ENCODE measurements at places on chromosomes 5 and 9.
A peak's percentile ranks its signal among the peaks of the same experiment; 100 is the strongest.

DNA sequence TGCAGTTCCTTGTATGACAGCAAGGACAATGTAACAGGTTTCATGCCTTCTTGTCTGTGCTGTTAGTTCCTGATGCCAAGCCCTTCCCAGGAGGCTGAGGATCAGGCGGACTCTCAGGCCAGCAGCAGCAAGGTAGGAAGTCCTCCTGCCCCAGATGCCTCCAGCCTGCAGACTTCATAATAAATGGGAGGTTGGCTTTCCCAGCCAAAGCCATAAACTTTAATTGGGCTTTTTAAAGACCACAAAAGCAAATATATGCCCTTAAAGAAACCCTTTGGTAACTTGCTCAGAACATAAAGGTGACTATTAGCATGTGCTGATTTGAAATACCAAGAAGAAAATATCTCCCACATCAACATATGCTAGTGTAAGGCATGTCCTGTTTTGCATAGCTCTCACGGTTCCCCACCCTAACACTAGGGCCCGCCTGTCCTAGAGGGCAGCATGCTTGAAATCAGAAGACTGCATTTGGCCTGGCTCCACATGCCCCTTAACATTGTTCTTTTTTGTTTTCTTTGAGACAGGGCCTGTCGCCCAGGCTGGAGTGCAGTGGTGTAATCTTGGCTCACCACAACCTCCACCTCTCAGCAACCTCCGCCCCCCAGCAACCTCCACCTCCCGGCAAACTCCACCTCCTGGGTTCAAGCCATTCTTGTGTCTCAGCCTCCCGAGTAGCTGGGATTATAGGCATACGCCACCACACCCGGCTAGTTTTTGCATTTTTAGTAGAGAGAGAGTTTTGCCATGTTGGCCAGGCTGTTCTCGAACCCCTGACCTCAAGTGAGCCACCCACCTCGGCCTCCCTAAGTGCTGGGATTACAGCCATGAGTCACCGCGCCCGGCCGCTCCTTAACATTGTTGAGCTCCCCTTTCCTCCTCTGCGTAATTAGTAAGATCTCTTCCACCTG lies 44.6 kb upstream of the FCN1 start:
- DNase-seq: no peak

- DNase-seq: peak; percentile 59
These were observed 302.7 kb downstream of the PLK2 start for GRCh38 chr5:58156973-58157701.

GRCh38 chr9:35728041-35728971 lies 3.7 kb downstream of the TLN1 start:
- peak; percentile 95 for DNase-seq

- peak; percentile 42 for DNase-seq
These were observed 1041.0 kb downstream of the TLE1 start for GRCh38 chr9:80648336-80648735.

GRCh38 chr9:88477300-88477751 lies 57.7 kb upstream of the NXNL2 start:
- DNase-seq: peak; percentile 96

DNA sequence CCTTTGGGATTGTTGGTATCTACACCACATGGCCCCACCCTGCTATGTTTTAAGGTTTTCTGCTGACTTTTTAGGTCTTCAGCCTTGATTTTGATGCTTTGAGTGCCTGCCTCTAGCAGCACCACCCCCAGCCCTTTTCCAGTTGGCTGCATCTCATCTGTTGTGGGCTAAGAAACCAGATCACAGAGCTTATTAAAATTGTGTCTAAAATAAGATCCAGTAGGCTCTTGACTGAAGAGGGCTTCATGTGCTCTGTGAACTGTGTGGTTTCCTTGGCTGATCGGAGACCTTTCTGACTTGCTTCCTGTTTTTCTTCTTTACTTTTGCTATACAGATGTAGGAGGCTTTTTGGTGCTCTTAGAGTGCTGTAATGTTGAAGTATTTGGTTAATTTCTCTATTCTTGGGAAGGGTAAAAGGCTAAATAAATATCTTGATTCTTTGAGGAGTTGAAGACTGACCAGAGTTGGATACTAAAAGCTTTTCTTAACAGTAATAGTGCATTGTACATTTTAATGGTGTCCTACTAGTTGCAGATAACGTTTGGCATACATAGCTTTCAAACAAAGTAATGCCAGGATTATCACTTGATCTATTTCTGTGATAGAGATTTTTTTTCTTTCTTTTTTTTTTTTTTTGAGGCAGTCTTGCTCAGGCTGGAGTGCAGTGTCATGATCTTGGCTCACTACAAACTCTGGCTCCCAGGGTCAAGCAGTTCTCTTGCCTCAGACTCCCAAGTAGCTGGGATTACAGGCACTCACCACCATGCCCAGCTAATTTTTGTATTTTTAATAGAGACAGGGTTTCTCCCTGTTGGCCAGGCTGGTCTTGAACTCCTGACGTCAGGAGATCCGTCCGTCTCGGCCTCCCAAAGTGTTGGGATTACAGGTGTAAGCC lies 4.5 kb downstream of the UBE2D2 start:
- peak; percentile 55 for DNase-seq

DNA sequence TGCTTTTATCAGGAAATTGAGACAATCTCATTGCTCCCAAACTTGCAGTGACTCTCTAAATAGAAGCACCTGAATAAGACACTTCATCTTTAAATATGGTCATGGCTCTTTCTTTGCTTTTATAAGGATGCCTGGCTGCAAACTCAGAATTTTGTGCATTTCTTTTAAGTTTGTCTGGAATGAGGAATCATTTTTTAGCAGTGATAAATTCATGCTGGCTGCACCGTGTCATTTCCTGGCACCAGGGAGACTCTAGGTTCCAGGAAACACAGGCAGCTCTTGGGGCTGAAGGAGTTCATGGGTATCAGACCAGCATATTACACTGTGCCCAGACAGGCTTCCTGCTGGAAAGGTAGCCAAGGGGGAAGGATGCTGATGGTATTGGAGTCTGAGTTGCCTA lies 109.9 kb downstream of the NUDT12 start:
- DNase-seq: peak; percentile 39

DNA sequence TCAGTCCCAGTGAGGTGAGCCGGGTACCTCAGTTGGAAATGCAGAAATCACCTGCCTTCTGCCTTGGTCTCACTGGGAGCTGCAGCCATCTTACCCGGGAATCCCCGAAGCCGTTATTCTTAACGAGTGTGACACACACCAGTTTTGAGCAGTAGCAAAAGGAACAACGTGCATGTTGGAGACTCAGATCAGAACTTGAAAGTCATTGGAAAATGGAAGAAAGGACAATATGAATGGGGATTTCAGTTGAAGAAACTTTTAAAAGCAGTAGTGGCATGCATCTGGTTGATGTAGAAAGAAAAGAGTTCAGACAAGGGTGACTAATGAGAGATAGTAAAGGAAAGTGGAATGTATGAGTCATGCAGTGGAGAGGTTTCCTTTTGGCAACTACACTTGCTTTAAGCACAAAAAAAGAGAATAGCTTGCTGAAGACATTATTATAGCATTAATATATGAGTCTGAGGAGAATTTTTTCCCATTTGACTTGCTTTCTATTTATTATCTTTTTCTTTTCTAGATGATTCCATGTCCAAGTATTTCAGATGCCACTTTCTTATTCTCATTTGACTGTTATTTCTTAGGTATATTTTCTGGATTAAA lies 44.4 kb upstream of the ANKDD1B start:
- peak; percentile 94 for DNase-seq

DNA sequence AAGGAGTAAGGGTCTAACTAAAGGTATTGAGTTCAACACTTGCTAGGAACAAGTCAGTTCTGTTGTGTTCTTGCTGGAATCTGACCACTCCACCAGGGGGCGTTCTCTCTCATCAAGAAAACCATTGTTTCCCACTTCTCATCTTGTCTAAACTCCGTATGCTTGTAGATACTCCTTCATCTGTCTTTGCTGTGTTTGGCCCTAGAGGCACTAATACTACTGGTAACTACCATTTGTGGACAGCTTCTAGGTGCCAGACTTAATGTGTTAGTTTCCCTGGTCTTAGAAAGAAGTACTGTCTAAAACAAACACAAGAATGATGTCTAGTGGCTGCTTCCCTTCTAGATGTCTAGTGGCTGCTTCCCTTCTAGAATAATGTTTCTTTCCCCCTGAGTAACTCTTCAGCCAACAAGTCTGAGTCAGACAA lies 18.7 kb upstream of the PTPDC1 start:
- peak; percentile 96 for DNase-seq

- no peak for DNase-seq
These were observed 582.4 kb upstream of the BRINP1 start for GRCh38 chr9:119951591-119951990.

- peak; percentile 29 for DNase-seq
These were observed 684 bp upstream of the JMY start for GRCh38 chr5:79235261-79235633.

- DNase-seq: peak; percentile 97
These were observed 13.9 kb upstream of the ADAMTSL1 start for GRCh38 chr9:18459962-18460584.

DNA sequence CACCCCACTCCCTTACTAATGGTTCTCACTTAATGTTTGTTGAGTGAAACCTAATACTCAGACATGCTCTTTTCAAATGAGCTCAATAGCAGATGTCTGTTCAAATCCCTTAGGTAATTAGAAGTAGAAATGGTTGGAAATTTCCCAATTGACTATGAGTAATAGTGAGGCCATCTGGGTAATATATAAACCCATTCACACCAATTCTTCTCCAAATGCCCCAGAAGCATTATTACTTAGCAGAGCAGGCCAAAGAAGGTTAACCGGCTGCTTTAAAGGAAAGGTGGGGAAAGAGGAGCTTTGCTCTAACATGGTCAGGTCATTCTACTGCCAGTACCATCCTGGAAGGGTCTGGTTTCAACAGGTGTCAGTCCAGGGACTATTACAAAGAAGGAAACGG lies 119.5 kb upstream of the MTAP start:
- peak; percentile 57 for DNase-seq

DNA sequence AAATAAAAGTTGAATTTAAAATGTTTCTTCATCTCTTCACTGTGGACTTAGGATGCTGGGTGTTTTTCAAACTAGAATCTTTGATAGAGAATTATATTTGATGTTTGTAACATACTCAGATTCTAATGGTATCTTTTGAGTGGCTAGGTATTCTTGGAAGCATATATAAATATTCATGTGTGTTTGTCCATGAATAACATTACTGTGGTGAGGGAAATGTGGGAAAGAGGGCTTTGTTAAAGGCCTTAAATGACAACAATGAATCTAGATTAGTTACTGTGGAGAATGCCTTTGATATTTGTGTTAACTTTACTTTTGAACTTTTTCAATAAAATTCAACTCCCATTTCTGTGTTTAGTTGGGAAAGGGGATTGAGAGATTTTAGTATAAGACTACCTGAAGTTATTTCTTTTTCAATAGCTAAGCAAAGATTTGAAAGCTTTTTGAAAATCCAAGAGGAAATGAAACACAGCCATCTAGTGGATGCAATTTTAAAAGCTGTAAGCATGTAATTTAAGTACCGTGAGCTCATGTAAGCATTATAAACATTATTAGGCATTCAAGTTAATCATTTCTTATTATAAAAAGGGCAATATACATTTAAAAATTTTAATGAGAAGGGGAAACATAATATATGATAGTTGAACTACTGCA lies 69.6 kb downstream of the CCDC171 start:
- DNase-seq: peak; percentile 38

DNA sequence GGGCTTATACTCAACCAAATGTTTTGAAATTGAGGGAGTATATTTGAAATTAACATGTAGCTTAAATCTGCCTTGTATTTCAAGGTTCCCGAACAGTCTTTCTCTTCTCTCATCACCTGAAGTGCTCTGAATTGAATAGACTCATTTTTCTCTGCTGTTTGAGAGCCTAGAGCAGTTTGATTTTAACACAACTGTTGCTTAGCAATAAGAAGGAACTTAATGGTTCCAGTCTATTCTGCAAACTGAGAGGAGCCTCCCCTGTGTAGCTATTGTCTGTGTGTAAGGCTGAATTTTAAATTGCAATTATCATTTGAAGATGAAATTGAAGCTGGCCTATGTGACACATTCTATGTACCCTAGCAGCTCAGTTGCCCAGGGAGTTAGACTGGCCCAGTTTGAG lies 87.1 kb upstream of the CKMT2 start:
- DNase-seq: no peak

DNA sequence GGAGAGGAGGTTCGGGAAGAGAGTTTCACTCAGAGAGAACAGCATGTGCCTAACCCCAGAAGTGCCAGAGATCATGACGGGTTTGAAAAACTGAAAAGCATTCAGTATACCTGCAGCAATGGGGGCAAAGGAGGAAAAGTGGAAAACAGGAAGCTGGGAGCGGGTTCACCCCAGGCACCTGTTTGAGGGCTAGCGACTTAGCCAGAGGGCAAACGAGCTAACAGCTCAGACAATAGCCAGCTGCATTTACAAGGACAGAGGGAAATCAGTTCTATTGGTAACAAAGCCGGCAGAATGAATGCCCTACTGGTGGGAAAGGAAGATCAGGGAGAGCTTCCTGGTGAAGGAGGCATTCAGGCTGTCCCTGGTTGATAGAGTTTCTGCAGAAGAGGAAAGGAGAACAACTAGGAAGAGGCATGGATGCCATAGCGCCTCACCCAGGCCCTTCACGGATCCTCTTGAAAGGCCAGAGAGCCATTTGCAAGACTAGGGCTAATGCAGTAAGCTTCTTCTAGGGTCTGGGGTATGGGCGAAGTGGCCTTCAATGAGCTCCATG lies 141.7 kb upstream of the ADRA1B start:
- DNase-seq: no peak

GRCh38 chr9:133654736-133655657 lies 18.8 kb downstream of the DBH start:
- DNase-seq: no peak

DNA sequence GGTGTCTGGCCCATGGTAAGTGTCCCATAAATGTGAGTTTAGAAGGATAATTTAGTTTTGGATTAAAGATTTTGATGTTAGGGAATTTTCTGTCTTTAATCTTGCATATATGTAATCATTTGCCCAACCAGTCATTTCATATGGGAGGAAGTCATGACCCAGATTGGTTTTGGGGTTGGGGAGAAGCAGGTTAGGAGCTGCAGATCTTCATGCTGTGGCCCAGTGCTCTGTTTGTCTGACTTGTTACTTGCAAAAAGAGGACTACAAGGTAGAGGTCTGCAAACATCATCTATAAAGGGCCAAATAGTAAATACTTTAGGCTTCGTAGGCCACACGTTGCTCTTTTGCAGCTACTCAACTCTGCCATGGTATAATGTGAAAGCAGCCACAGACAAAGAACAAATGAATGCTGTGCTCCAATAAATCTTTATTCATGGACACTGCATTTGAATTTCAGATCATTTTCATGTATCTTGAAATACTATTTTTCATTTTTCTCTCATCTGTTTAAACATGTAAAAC lies 16.8 kb downstream of the OSTF1 start:
- DNase-seq: no peak

DNA sequence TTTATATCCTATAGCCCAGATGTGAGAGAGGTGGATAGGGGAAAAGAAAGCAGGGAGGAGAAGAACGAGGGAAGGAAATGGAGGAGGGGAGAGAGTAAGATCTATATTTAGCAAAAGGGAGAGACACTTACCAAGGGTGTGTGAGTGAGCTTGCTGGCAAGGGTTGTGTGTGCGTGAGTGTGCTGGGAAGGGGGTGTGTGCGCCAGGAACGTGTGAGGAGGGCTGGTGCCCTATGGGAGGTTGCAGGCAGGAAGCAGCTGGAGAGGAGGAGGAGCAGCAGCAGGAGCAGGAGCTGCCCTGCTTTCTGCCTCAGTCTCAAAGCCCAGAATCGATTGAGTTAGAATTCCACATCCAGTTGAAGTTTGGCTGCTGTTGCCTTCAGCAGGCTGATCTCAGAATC lies 148.3 kb upstream of the RUSC2 start:
- peak; percentile 88 for DNase-seq
